B cell (primary cell): ENCODE measurements at places on chromosomes 12 and 14.

DNA sequence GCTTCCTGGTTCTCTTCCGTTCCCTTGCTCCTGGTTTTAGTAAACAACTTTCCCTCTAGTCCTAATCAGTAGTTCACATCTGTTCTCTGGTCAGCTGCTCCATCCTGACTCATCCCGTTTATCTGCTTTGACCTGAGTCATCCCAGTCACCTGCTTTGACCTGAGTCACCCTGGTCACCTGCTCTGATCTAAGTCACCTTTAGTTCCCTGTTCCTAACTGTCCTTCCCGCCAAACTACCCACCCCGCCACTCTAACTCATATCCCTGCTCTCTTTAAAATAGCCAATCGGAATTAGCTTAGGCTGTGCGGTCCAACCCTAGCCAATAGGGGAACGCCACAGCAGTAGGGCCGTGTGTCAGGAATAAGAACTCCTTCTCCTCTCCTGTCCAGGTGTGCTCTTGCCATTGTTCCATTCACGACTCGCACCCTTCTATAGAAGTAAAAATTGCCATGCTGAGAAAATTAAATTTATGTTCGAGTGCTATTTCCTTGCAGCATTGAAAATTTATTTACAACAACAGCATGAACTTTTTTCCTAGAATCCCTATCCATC is 3.1 kb upstream of the ANKRD33 start:
- no peak overlapping the region for H3K27ac ChIP-seq
- H3K36me3 ChIP-seq = no peaks in the 10 kb centered on the region
- H3K4me3 ChIP-seq = no peak overlapping the region
- DNase-seq = no peak

GRCh38 chr12:104626069-104626837 is 169.5 kb downstream of the CHST11 start:
- no peaks in the 10 kb centered on the region for H3K27me3 ChIP-seq
- DNase-seq = no peak
- no peak overlapping the region for H3K27ac ChIP-seq
- no peaks in the 10 kb centered on the region for H3K36me3 ChIP-seq
- no peak overlapping the region for H3K4me3 ChIP-seq

DNA sequence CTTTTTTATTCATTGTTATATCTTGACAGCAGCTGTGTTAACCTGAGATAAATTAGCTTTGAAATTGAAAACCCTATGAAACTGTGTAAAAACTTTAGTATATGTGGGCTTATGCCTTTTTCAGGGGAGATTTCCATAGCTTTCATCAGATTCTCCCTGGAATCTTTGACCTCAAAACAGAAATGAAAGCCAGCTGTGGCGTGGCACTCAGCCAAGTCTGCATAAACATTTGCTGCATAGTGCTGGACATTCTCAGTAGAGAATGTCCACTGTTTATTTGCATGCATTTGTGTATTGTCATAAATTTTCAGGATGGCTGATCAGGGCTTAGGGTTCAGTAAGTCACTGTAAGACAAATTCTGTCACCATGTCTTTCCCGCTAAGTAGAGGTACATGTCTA is 115.3 kb upstream of the NAP1L1 start:
- H3K4me1 ChIP-seq = no peaks in the 10 kb centered on the region
- no peak overlapping the region for H3K27ac ChIP-seq
- no peaks in the 10 kb centered on the region for H3K36me3 ChIP-seq
- H3K4me3 ChIP-seq = no peak overlapping the region

GRCh38 chr12:77855548-77855947 is 24.9 kb downstream of the NAV3 start:
- no peaks in the 10 kb centered on the region for H3K27me3 ChIP-seq
- no peak overlapping the region for H3K4me3 ChIP-seq
- no peak overlapping the region for H3K27ac ChIP-seq
- DNase-seq = no peak
- no peaks in the 10 kb centered on the region for H3K36me3 ChIP-seq

- no peak overlapping the region for H3K4me3 ChIP-seq
- H3K27me3 ChIP-seq = no peaks in the 10 kb centered on the region
- H3K27ac ChIP-seq = no peak overlapping the region
These were observed 263.9 kb upstream of the TMTC1 start for GRCh38 chr12:30047516-30048254.

DNA sequence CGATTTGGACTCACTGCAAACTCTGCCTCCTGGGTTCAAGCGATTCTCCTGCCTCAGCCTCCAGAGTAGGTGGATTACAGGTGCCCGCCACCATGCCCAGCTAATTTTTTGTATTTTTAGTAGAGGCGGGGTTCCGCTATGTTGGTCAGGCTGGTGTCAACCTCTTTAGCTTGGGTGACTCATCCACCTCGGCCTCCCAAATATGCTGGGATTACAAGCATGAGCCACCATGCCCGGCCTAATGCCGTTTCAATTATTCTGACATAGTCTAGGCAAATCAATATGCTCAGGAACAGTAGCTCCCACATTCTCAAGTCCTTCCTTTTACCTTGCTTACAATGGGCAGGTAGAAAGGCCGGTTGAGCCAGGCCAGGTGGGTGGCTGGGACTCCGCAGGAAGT is 82.0 kb upstream of the EEA1 start:
- H3K27me3 ChIP-seq = no peaks in the 10 kb centered on the region
- no peak for DNase-seq
- no peak overlapping the region for H3K4me3 ChIP-seq
- no peaks in the 10 kb centered on the region for H3K36me3 ChIP-seq
- no peak overlapping the region for H3K27ac ChIP-seq

DNA sequence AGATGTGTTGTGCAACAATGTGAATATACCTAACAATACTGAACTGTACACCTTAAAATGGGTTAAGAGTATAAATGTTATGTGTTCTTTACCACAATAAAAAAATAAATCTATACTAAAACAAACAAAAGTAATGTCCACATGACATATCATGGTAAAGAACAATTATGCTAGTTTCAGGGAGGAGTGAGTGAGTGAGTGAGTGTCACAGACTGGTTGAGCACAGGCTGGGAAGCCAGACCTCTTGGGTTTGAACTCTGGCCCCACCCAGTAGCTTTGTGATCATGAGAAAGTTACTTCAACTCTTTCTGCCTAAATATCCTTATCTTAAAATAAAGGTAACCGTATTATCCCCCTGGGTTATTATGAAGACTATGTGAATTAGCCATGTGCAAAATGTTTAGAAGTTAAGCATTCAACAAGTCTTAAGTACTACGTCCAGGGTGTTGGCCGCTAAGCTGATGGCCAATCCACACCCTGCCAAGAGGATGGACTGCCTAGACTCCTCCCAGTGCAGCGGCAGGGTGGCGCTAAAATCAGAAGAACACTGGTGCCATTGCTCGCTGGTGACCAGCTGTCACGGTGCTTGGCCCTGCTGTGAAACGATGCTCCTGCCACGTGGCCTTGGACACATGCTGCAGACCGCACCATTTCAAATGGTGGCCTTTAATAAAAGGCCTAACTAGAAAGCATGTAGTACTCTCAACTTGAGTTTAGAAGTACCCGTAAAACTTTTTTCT is 7.3 kb downstream of the SLC2A13 start:
- H3K4me3 ChIP-seq = no peak overlapping the region
- no peaks in the 10 kb centered on the region for H3K36me3 ChIP-seq
- no peaks in the 10 kb centered on the region for H3K27me3 ChIP-seq
- no peak overlapping the region for H3K27ac ChIP-seq
- no peak for DNase-seq

DNA sequence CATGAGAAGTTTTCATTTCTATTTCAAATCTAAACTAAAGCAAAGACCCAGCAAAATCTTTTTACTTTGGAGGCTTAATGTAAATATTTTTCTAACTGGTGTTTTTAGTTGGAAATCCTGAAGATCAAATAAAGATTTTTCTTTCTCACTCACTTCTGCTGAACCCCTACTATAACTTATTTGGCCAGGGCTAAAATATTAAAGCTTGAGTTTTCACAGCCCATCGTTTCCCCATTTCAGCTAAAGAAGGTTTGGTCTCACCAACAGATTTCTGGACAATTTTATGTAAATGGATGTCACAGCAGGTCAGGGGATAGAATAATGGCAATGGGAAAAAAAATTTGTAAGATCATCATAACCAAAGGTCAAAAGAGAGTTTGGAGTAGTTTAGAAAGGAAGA is 92.7 kb upstream of the DCN start:
- no peaks in the 10 kb centered on the region for H3K27me3 ChIP-seq
- no peaks in the 10 kb centered on the region for H3K4me1 ChIP-seq
- no peaks in the 10 kb centered on the region for H3K36me3 ChIP-seq
- no peak overlapping the region for H3K4me3 ChIP-seq

GRCh38 chr12:53223389-53224060 is 8.5 kb downstream of the RARG start:
- H3K4me1 ChIP-seq = peaks cover 13% of the 10 kb centered on the region
- no peaks in the 10 kb centered on the region for H3K27me3 ChIP-seq
- no peak overlapping the region for H3K27ac ChIP-seq

- H3K27ac ChIP-seq = no peak overlapping the region
- peaks cover 18% of the 10 kb centered on the region for H3K4me1 ChIP-seq
- no peaks in the 10 kb centered on the region for H3K36me3 ChIP-seq
- H3K27me3 ChIP-seq = no peaks in the 10 kb centered on the region
- DNase-seq = no peak
- H3K4me3 ChIP-seq = no peak overlapping the region
These were observed 117.3 kb downstream of the BTG1 start for GRCh38 chr12:92028441-92028709.

DNA sequence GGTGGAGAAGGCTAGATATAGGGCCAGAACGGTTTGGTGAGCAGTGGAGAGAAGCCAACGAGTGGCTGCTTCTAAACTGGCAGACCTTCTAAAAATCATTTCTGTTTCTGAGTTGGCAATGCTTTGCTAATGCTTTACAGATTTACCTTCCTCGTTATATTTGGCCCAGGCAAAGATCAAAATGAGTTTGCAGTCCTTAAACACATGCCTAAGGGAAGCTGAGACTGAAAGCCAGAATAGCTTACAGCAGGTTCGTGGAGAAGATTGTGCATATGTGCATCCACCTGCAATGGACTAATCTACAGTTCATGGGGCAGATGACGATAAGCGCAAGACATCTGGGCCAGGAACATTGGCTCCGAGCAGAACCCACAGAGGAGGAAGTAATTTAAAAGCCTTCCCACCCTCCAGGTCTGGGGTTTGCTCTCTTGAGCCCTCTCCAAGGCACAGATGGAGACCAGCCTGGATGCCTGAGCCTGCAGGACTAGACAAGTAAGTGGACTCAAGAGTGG is 99.4 kb downstream of the NINJ2 start:
- H3K36me3 ChIP-seq = no peaks in the 10 kb centered on the region
- H3K4me3 ChIP-seq = no peak overlapping the region
- peak overlapping the region; percentile 44 for H3K27ac ChIP-seq
- H3K4me1 ChIP-seq = peaks cover 22% of the 10 kb centered on the region

DNA sequence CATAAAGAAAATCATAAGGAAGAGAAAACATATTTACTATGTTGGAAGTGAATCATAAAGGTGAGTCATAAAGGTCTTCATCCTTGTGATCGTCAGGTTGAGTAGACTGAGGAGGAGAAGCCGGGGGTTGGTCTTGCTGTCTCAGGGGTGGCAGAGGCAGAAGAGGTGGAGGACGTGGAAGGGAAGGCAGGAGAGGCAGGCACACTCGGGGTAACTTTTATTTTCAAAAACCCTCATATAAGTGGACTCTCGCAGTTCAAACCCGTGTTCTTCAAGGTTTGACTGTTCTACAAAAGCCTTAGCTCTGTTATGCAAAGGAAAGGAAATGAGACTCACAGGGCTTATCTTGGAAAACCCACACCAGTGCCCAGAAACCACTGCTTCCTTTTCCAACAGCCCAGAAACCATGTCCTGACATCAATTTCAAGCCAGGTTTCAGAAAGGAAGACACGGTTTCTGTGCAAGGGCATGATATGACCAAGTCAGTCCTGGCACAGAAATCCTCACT is 14.0 kb downstream of the SMCO2 start:
- H3K4me3 ChIP-seq = no peak overlapping the region
- no peak overlapping the region for H3K27ac ChIP-seq
- no peaks in the 10 kb centered on the region for H3K36me3 ChIP-seq
- peaks cover 5% of the 10 kb centered on the region for H3K27me3 ChIP-seq
- H3K4me1 ChIP-seq = no peaks in the 10 kb centered on the region

- no peaks in the 10 kb centered on the region for H3K36me3 ChIP-seq
- DNase-seq = no peak
- no peak overlapping the region for H3K27ac ChIP-seq
- H3K4me1 ChIP-seq = peaks cover 8% of the 10 kb centered on the region
These were observed 6.7 kb upstream of the PRPF40B start for GRCh38 chr12:49616533-49617219.

- peaks cover 2% of the 10 kb centered on the region for H3K36me3 ChIP-seq
- no peak for DNase-seq
- H3K27me3 ChIP-seq = no peaks in the 10 kb centered on the region
- H3K4me3 ChIP-seq = no peak overlapping the region
These were observed 5.8 kb downstream of the DICER1 start for GRCh38 chr14:95151561-95151960.

DNA sequence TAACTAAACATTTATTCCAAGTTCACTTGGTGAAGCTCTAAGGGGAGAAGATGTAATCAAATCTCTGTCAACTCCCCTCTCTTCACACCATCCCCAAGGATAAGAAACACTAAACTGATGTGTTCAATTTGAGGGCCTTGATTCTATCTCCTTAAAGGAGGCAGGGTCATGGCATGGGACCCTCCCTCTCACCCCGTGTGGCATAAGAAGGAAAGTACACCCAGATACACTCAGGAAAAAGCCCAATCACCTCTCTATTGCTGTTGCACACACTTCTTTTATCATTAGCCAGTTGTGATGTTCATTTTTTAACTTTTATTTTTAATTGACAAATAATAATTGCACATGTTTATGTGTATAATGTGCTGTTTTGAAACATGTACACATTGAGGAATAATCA is 35.1 kb downstream of the WASHC3 start:
- no peaks in the 10 kb centered on the region for H3K4me1 ChIP-seq
- peaks cover 3% of the 10 kb centered on the region for H3K36me3 ChIP-seq
- no peak overlapping the region for H3K4me3 ChIP-seq
- H3K27me3 ChIP-seq = no peaks in the 10 kb centered on the region
- no peak for DNase-seq

- H3K27me3 ChIP-seq = no peaks in the 10 kb centered on the region
- peak overlapping the region; percentile 80 for H3K4me3 ChIP-seq
- no peaks in the 10 kb centered on the region for H3K36me3 ChIP-seq
These were observed 724 bp upstream of the CS start for GRCh38 chr12:56300644-56301464.

DNA sequence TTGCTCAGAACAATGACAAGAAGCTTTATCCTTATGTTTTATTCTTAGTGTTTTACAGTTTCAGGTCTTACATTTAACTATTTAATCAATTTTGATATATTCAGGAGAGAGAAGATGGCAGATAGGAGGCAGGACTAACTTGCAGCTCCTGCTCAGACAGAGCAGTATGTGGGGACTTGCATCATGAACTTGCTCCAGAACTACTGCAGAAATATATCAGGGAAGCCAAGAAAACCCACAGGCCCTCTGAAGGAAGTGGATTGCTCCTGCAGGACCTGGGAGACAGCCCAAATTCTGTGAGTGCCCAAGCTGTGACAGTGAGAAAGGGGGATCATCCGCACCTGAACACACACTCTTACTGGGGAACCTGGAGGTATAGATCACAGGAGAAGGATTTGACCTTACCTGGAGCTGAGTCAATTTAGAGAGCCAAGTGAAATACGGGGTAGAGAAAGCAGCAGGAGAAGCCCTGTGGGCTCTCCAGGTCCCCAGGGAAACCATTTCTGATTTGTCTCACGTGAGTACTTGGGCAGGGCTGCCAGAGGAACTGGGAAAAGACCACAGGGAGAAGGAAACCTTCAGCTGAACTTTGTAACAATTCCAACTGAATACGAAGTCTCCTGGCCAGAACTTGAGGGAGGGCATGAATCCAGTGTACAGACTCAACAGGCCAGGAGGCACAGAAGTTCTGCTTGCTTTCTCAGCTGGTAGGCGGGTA is 28.9 kb upstream of the TSPAN8 start:
- no peak overlapping the region for H3K27ac ChIP-seq
- DNase-seq = no peak
- no peaks in the 10 kb centered on the region for H3K4me1 ChIP-seq

- DNase-seq = peak; percentile 46
- H3K36me3 ChIP-seq = no peaks in the 10 kb centered on the region
- H3K4me1 ChIP-seq = peaks cover 32% of the 10 kb centered on the region
- no peak overlapping the region for H3K4me3 ChIP-seq
These were observed 56.5 kb upstream of the CCND2 start for GRCh38 chr12:4217091-4217490.
